Naive B cell (primary cell): ENCODE measurements at places on chromosomes 7 and 10. TPM values are rescaled to one million over a fixed set of nuclear protein-coding genes. Genes with fewer than 3 reads are reported as not detected.

Gene SPDYE6
- 0.20 TPM for polyA plus RNA-seq

GRCh38 chr7:139776486-139777132 lies 1.2 kb downstream of the HIPK2 start:
- H3K4me1 ChIP-seq: peaks cover 38% of the 10 kb centered on the region
- DNase-seq: peak; percentile 26
- H3K4me3 ChIP-seq: peak overlapping the region; percentile 98

DNA sequence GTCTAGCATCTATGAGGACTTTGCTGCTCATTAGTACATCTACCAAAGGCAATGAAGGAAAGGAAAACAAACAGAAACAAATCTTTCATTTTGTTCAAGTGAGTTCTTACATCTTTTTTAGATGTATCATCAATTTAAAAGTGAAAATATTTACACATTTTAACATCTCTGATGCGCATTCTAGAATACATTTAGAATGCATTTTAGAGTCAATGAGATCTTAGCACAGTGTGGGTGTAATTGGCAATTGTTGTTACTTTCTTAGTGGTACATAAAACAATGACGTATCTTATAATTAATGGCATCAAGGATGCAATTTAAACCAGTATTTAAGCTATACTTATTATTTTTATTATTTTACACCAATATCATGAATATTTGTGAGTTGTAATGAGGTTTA lies 51.4 kb downstream of the TPK1 start:
- DNase-seq: no peak
- no peak overlapping the region for H3K27ac ChIP-seq
- H3K36me3 ChIP-seq: no peaks in the 10 kb centered on the region

DNA sequence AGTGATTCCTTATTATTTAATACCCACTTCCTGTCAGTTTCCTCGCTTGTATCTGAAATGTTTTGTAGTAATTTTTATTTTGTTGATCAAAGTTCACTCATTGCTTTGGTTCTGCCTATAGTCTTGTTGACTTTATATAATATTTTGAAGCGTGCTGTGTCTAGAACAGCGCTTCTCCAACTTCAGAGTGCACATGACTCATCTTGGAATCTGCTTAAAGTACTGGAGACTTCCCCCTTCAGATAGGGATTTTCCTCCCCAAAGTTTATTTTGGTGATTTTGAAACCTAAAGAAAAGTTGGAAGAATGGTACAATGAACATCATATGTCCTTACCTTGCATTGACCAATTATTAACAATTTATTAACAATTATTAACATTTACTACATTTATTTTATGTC lies 5.8 kb downstream of the COMTD1 start:
- no peak overlapping the region for H3K4me3 ChIP-seq
- H3K36me3 ChIP-seq: no peaks in the 10 kb centered on the region
- H3K27ac ChIP-seq: no peak overlapping the region

DNA sequence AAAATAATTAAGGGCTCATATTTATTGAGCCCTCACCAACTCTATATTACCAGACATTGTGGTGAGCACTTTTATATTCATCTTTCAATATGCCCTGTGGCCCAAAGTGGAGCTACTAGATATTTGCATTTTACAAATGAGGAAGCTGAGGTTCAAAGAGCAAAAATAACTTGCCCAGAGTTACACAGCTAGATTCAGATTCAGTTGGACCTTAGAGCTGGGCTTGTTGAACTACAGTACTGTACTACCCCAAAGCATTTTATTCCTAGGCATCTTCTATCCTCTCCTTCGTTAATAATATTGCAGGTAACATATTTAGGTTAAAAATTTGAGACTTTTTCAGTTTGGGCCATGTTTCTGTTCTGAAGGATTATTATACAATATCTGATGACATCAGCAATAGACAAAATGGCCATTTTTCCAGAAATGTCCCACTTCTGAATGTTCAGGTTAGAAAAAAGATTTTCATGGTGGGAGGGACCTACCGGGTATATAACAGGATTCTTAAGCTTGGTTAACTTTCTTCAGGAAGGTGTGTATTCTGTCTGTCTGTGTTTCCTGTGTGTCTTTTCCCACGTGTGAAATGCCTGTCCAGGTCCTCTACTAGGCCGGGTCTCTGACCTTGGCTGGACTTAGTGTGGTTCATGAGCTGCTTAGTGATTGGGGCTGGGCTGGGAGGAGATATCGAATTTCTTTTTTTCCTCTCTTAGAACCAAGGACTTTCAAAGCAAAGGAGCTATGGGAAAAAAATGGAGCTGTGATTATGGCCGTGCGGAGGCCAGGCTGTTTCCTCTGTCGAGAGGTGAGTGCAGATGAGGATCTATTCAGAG lies 13.6 kb downstream of the PRXL2A start:
- no peaks in the 10 kb centered on the region for H3K27me3 ChIP-seq
- H3K27ac ChIP-seq: no peak overlapping the region
- H3K36me3 ChIP-seq: peaks cover 5% of the 10 kb centered on the region
- peak overlapping the region; percentile 50 for H3K4me3 ChIP-seq
- peak; percentile 31 for DNase-seq
- peaks cover 34% of the 10 kb centered on the region for H3K4me1 ChIP-seq

DNA sequence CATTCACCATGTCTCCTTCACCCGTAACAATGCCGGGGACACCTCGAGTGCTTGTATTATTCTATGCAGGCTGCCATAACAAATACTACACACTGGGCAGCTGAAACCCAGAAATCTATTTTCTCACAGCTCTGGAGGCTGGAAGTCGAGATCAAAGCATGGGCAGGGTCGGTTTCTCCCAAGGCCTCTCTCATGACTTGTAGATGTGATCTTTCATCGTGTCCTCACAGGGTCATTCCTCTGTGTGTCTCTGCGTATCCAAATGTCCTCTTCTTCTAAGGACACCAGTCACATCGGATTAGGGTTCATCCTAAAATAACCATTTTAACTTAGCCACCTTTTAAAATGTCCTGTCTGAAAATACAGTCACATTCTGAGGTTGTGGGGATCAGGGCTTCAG lies 303.5 kb downstream of the KLF6 start:
- no peaks in the 10 kb centered on the region for H3K27me3 ChIP-seq
- H3K27ac ChIP-seq: no peak overlapping the region
- H3K4me1 ChIP-seq: peaks cover 54% of the 10 kb centered on the region
- DNase-seq: no peak
- H3K36me3 ChIP-seq: no peaks in the 10 kb centered on the region
- no peak overlapping the region for H3K4me3 ChIP-seq

DNA sequence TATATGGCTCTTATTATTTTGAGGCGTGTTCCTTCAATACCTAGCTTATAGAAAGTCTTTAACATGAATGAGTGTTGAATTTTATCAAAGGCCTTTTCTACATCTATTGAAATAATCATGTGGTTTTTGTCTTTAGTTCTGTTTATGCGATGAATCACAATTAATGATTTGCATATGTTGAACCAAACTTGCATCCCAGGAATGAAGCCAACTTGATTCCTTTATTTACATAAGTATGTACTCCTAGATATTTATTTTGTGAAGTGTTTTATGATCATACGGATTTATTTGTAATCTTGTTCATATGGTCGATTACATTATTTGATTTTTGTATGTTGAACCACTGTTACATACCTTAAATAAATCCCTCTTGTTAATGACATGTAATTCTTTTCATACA lies 244.3 kb upstream of the KCND2 start:
- H3K27me3 ChIP-seq: no peaks in the 10 kb centered on the region
- H3K4me3 ChIP-seq: no peak overlapping the region
- no peaks in the 10 kb centered on the region for H3K36me3 ChIP-seq
- DNase-seq: no peak
- no peaks in the 10 kb centered on the region for H3K4me1 ChIP-seq

GRCh38 chr10:84118395-84119006 lies 20.8 kb upstream of the GHITM start:
- no peak overlapping the region for H3K27ac ChIP-seq
- H3K27me3 ChIP-seq: peaks cover 33% of the 10 kb centered on the region
- no peak for DNase-seq
- H3K36me3 ChIP-seq: no peaks in the 10 kb centered on the region
- no peaks in the 10 kb centered on the region for H3K4me1 ChIP-seq
- no peak overlapping the region for H3K4me3 ChIP-seq

DNA sequence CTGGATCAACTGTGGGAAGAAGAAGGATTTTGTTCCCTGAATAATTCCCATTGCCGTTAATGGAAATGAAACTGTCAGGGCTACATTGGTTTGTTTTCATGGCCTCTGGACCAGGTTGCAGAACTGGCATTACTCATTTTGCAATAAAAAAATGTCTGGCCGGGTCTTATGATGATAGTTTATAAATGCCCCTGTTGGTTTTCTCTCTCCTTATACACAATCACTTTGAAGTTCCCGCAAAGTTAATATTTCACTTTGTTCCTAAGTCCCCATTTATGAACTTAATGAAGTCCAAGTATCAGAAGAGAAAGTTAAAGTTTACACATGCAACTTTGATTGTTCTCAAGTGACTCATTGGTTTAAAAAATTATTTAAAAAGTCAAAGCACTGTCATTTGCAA lies 150.7 kb upstream of the PRR15 start:
- no peak overlapping the region for H3K4me3 ChIP-seq
- no peak for DNase-seq
- no peaks in the 10 kb centered on the region for H3K36me3 ChIP-seq
- H3K27me3 ChIP-seq: peaks cover 14% of the 10 kb centered on the region

DNA sequence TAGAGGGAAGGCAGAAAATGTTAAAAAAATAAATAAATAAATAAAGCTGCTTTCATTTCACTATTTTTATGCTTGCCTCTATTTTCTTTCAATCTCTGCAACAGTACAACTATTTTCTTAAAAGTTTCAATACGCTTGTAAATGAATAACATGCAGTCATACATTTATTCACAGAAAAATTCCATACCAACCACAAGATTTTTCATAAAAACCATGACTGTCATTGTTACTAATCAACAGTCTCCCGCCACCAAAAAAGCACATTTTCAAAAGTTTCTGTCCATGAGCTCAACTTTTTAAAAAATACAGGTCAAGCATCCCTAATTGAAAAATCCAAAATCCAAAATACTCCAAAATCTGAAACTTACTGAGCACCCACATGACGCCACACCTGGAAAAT lies 5.3 kb downstream of the PARD3 start:
- no peak overlapping the region for H3K27ac ChIP-seq
- DNase-seq: no peak
- peaks cover 6% of the 10 kb centered on the region for H3K4me1 ChIP-seq
- no peak overlapping the region for H3K4me3 ChIP-seq
- H3K27me3 ChIP-seq: peaks cover 49% of the 10 kb centered on the region

DNA sequence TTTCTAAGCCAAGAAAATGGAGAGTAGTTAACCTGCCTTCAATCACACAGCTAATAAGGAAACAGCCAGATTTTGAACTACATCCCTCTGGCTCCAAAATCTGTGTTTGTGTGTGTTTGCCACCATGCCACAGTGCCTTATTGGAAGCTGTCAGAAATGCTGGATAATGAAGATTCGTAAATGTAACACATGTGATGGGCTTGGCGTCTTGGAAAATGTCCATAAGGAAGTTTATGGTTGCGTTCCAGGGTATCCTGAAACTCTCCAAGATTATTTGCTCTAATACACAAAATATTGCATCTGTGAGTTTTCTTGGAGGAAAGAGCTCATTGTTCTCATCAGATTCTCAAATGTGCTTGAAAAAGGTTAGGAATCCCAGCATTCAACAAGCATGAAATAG lies 22.7 kb downstream of the MYOF start:
- H3K4me3 ChIP-seq: no peak overlapping the region
- H3K27me3 ChIP-seq: no peaks in the 10 kb centered on the region
- DNase-seq: no peak
- peaks cover 9% of the 10 kb centered on the region for H3K4me1 ChIP-seq

GRCh38 chr7:48091506-48092433 lies 2.7 kb downstream of the UPP1 start:
- H3K36me3 ChIP-seq: no peaks in the 10 kb centered on the region
- peaks cover 16% of the 10 kb centered on the region for H3K4me1 ChIP-seq
- H3K4me3 ChIP-seq: no peak overlapping the region
- H3K27me3 ChIP-seq: no peaks in the 10 kb centered on the region
- DNase-seq: no peak

DNA sequence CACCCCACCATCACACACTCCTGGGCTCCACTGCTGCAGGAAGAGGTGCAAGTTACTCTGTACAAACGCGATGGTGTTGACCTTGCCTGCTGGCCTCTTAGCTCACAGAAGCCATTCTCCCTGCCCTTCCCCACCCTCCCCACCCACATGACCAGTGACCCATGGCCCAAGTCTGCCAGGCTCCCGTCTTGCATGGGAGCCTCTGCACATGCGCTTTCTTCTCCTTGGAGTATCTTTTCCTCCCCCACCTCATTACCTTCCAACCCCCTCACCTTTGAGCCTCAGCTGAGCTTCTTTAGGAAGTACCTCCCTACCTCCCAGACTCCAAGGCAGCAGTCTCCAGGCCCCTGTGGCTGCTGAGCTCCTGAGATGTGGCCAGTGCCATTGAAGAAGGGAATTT lies 337.7 kb upstream of the ZNF32 start:
- no peak overlapping the region for H3K27ac ChIP-seq
- H3K4me1 ChIP-seq: no peaks in the 10 kb centered on the region
- no peak for DNase-seq
- H3K4me3 ChIP-seq: no peak overlapping the region
- peaks cover 7% of the 10 kb centered on the region for H3K27me3 ChIP-seq
- no peaks in the 10 kb centered on the region for H3K36me3 ChIP-seq

DNA sequence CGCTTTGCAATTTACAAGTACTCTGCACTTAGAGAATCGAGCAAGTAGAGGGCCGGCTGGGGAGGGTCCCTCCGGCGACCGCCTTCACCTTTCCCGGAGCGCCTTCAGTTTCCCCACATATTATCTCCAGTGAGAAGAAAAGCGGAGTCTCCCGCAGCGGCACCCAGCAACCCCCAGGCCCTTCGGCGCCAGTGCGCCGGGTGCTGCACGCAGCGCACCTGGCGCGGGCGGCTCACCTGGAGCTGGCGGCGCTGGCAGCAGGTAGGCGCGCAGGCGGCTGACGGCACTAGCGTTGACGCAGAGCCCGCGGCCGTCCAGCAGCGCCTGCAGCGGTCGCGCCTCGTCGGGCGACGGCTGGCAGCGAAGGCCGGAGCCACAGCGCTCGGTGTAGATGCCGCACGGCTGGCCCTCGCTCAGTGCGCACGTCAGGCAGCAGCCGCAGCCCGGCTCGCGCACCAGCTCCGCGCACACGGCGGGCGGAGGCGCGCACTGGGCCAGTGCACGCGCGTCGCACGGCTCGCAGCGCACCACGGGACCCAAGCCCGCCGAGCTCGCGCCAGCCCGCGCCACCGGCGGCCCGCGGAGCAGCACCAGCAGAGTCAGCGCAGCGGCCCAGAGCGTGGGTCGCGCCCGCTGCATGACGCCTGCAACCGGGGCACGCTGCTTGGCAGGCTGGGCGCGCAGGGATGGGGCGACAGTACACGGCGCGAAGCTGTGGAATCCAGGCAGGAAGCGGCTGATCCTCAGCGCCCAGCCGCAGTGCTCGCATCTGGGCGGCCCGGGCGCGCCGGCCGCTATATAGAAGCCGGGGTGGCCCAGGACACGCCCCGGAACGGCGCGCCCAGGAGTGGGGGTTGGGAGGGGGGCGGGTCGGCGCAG lies at the start of gene IGFBP3:
IGFBP3 (minus strand) TSS at position 771 of the 879 bp plus-strand sequence; CDS start at position 639, 132 bp downstream.
- H3K4me1 ChIP-seq: peaks cover 30% of the 10 kb centered on the region
- H3K4me3 ChIP-seq: peak within 1 kb of the TSS; percentile 76
- no peaks in the 10 kb centered on the region for H3K36me3 ChIP-seq
